ENCODE measurements at places on chromosomes 16 and 17. TPM values are rescaled to one million over a fixed set of nuclear protein-coding genes. Genes with fewer than 3 reads are reported as not detected.

The TNFSF13 gene
- total RNA-seq, result 2.1 TPM

The FOXL1 gene
- not detected for total RNA-seq

The SLC5A2 gene
- total RNA-seq, result not detected

The SCNN1B gene
- total RNA-seq, result not detected

The CETP gene
- not detected for total RNA-seq

DNA sequence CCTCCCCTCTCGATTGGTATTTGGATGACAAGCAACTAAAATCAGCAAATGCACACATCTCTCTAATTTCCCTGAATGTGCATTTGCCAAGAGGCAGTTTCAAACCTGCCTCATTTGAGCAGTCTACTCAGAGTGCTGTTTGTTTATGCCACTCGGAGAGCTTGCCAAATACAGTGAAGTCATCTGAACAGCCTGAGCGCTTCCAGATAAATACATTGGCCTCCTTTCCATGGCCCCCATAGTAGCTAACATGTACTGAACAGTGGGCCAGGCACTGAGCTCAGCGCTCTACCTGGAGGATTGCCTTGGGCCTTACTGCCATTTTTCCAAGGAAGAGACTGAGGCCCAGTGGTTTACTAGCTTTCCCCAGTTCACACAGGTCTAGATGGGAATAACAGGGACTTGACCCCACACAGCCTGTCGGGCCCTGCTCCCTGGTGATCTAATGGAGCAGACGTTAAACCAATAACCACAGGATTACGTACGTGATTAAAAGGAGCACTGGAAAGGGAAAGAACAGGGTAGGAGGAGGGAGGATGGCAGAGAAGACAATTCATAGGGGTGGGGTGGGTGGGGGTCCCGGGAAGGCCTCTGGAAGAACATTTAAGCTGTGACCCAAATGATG lies 18.7 kb upstream of the ANKRD40CL start:
- DNase-seq, result no peak

GRCh38 chr16:88945473-88945872 lies 31.5 kb downstream of the CBFA2T3 start:
- DNase-seq, result no peak

DNA sequence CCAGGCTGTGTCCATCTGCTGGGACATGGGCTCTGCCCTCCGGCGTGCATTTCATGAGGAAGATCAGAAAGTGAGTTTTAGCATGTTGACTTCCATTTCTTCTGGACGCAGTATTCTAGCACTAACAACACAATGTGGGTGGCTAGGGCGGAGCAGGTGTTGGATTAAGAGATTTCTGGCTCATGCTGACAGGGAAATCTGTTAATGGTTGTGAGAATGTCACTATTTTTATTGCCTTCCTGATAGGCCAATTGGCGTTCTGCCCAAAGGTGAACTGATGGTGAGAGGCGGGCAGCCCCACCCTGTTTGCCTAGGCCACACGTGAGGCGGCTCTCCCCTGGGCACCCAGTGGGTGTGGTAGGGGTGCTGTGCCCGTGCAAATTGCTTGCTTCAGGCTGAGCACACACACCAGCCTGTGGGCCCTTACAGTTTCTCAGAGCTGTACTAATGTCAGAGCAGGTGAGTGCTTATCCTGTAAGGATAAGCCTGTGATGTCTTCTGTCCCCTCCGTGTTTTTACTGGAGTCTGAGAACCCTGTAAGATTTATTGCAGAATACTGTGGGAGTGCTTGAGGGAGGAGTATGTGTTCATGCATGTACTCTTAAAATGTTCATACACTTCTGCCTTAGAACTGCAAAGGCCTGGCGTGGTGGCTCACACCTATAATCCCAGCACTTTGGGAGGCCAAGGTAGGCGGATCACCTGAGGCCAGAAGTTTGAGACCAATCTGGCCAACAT lies 30.9 kb downstream of the PGS1 start:
- no peak for DNase-seq

DNA sequence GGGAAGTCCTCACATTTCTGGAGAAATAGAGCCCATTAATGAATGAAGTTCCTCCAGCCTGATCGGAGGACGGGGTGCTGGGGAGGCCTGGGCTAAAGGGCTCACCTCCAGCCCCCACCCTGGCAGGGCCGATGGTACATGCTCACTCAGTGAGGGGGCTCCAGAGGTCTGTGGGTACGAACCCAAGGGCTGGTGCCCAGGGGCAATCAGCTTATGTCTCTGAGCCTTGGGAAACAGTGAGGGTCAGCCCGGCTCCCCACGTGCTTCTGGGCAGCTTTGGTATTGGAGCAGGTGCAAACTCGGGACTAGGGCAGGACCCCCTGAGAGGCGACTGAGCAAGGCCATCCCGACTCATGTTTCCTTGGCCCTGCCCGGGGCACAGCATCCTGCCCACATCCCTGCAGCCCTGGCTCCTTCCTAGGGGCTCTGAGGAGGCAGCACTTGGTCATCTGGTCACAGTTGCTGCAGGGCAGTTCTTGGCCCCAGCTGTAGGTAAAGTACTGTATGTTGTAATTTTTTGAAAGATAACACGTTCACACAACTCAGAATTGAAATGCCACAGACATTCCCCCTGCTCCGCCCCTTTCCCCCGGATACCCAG lies 969 bp upstream of the CETP start:
- DNase-seq, result no peak

DNA sequence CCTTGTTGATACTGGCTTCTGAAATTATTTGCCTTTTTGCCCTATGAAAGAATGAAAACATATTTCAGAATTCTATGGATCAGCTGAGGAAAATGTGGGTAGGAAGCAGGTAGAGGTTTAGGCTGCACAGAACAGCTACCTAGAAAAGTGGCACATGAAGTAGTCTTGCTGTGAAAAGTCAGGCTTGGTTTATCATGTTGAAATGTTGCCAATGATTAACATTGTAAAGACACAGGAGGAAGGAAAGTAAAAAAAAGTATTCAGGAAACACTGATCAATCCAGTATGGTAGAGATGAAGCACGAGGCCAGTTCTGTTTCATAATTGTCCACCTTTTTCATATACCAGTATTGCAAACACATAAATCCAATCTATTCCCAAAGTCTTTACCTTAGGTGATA lies 29.9 kb downstream of the ABCA6 start:
- no peak for DNase-seq

- DNase-seq, result no peak
Observed at GRCh38 chr17:79852748-79853147, 13.5 kb upstream of the CBX4 start.

DNA sequence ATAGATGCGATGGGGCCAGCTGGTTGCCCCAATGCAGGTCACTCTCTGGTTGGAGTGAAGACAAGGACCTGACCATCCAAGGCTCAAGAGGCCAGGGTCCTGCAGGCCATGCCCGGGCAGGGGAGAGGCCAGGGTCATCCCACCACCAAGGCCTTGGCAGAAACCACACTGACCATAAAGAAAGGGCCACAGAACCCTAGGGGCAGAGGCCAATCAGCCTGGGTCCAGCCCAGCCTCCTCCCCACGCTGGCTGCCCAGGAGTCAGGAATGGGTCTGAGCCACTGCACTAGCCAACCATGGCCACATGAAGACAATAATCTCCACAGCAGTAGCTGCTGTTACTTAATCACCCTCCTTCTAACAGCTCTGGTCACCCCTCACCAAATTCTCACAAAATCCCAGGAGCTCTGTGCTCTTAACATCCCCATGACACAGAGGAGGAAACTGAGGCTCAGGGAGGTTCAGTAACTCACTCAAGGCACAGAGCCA lies 10.2 kb upstream of the BCAR1 start:
- no peak for DNase-seq

- no peak for DNase-seq
Observed at GRCh38 chr16:51107742-51108141, 43.3 kb downstream of the SALL1 start.

- DNase-seq, result no peak
Observed at GRCh38 chr16:84413244-84414004, 45.1 kb downstream of the ATP2C2 start.

Measured in activated naive CD4-positive, alpha-beta T cell treated with anti-CD3 and anti-CD28 coated beads for 36 hours (primary cell).